GM12891 (cell line): ENCODE measurements at places on chromosomes 4 and X.

DNA sequence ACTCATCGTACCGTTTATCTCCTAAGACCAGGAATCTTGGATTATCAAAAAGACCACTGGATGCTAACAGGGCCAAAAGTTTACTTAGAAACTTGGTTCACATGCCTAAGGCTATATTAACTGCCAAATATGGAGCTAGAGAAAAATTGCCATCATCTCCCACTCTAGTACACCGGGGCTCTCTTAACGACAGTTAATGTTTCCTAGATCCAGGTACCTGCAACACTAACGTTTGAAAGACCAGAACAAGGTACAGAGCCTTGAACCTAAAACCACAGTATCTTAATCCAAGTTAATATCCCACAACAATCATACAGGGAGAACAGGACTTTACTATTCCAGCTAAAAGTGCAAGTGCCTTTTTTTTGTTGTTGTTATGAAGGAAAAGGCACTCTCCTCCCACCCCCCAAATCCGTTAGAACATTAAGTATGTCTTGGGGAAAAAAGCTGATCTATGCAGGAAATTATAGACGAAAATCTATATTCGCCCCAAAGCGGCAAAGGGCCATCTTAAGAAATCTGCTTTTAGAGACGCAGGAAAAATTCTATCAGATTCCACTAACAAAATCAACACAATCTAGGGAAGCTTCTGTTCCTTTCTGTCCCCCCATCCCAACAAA lies 1.3 kb downstream of the G3BP2 start:
- no peak for DNase-seq

DNA sequence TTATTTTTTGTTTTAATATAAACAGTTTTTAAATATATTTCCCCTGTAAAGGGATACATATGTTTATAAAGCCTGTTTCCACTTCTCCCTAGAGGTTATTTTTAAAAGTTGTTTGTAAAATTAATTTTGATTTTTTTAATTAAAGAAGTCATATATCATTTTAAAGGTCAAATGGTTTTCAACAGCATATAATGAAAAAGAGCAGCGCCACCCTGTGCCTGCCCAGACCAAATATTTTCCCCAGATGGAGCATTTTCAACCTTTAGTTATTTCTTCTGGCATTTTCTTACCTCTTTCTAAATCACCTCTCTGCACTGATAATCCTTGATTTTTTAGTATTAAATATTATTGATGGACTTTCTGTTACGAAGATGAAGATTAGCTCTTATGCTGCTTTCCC lies 21.0 kb downstream of the MSX1 start:
- DNase-seq = no peak

DNA sequence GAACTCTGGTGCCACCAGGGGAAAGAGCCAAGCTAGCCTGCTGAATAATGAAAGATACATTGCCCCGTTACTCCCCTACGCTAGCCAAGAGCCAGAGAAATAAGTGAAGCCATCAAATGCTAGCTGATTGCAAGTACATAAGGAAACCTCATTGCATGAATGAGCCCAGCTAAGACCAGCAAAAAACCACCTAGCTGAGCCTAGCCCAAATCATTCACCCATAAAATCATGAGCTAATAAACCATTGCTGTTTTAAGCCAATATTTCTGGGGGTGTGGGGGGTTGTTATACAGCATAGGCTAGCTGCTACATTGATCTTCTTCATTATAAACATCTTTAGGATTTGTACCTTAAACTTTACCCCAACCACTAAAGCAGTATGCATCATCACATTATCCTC lies 15.4 kb upstream of the EDNRA start:
- no peak for DNase-seq

GRCh38 chr4:124757126-124757525 lies 44.6 kb upstream of the ANKRD50 start:
- DNase-seq = no peak

- no peak for DNase-seq
These were observed 15.4 kb upstream of the CDKL5 start for GRCh38 chrX:18410038-18410437.

GRCh38 chrX:150372280-150372679 lies 9.2 kb downstream of the MAMLD1 start:
- no peak for DNase-seq

DNA sequence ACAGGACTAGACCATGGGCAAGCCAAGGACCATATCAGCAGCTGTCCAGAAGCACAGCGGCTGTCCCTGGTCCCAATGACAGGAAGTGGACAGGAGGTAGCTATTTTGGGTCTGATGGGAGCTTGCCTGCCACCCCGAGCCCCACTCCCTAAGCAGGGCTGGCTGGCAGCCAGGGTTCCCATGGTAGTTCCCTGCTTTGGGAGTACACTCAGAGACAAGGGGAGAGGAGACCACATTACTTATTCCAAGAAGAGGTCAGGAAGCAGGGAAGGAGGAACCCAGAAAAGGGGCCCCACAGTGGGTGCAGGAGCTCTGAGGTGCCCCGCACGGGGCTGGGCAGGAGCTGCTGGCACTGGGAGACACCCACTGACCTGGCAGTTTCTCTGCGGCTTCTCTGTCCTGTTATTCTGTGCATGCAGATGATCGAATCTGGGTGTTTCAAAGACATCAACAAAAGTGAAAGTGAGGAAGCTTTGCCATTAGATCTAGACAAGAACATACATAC lies 36.3 kb downstream of the HTT-AS start:
- no peak for DNase-seq

GRCh38 chr4:123042095-123042494 lies 119.7 kb upstream of the NUDT6 start:
- no peak for DNase-seq

DNA sequence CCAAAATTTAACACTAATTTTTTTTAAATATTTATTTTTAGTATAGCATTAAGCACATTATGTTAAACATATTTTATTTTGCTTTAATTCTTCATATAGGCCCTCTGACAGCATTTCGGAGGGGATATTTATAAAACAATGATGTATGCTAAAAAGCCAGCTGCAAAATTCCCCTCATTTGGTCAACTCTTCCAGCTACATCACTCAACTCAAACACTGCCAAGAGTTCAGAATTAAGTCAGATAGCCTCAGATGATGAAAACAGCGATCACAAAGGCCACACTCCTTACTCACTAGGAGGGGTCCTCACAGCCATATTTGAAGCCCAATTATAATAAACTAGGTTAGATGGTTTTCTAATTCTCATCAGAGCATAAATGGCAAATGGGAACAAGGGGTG lies 146.6 kb downstream of the ADAMTS3 start:
- no peak for DNase-seq

DNA sequence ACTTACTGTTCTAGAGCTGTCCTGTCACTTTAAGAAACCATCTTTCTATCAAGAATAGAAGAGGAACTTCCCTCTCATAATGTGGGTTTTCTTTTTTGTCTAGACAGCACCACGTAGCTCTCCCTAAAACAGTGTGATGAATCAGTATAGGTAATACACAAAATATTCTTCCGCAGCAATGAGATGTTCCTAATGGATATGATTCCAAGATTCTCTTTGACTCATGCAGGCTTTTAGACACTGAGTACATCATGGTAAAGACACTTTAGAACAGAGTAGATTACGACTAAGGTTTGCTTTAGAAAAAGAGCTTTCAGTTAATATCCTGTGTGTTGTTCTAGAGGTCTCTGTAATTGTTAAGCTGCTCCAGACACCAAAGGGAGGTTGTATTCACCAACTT lies 69.8 kb downstream of the PTTG2 start:
- DNase-seq = no peak

DNA sequence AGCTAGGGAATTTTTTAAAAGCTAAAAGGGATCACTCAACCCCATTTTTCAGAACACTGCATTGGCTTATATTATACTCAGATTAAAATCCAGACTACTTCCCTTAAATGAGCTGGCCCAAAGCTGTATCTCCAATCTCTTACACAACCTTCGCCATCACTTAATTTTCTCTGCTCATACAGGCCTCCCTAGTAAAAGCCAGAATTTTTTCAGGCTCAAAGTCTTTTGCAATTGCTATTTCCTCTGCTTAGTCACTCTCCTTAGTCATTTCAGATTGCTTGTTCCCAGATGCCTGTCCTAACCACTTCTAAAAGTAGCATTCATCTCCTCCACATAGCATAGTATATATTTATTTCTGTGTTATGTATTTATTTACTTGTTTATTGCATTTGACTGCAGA lies 1587.9 kb upstream of the ADGRL3 start:
- DNase-seq = no peak

- DNase-seq = no peak
These were observed 152.7 kb downstream of the GABRG1 start for GRCh38 chr4:45971108-45971507.

DNA sequence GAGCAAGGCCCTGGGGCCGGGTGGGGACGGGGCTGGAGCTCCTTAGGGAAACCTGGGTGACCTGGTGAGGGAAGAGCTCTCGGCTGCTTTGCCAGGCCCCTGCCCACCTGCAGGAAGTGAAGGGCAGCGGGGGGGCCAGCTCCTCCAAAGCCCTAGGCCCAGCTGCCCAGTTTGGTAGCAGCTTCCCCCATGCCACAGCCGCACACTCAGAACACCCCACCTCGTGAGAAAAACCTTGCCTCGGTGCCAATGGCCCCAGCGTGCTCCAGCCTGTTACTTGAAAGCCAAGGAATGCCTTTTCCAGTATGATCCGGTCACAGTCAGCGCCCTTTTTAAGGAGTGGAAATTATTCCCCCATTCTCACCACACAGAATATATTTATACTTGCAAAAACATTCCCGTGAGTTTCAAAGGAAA lies 38.3 kb downstream of the ACOX3 start:
- DNase-seq = no peak

DNA sequence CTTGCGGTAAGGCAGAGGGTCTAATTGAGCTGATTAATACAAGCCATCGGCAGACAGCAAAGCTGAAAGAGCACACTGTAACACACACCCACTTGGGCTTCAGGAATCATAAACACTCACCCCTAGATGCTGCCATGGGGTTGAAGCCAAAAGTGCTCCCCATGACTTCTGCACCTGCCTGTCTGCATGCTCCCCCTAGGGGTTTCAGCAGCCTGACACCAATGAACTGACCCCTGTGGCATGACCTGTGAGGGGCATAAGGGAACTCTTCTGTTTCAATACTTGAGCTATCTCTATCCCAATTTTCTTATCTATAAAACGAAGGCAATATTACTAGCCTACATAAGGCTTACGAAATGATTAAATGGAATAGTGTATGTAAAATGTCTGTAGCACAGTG lies 23.0 kb upstream of the IL13RA2 start:
- no peak for DNase-seq

GRCh38 chr4:72933029-72933428 lies 136.5 kb downstream of the COX18 start:
- no peak for DNase-seq

- peak; percentile 46 for DNase-seq
These were observed 46.5 kb downstream of the HADH start for GRCh38 chr4:108036213-108036612.

DNA sequence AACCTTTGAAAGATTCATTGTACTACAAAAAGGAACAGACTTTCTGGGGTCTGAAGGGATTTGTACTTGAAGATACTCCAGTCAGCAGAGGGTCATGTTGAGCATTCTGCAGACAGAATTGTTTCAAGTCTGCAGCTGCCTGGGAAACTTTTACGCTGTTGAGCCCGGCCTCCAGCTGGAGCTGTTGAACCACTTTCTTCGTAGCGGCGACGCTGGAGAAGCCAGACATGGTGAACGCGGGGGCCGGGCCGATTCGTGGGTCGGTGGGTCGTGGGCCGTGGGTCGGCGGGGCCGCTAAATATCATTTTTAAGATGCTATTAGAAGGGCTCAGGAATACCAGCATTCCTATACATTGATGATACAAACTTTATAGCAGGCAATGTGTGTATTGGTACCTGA lies 12.0 kb upstream of the RTL9 start:
- DNase-seq = no peak

DNA sequence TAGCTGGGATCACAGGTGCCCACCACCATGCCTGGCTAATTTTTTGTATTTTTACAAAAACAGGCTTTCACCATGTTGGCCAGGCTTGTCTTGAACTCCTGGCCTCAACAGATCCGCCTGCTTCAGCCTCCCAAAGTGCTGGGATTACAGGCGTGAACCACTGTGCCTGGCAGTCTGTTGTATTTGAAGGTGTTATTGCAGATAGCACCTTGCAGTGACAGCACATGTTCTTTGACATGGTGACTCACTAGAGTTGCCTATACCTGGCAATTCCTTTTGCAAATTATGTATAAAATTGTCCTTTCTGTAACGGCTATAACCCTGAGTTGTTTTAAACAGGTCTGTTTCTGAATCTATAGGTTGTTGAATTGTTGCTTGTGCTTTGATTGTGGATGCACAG lies 7.9 kb downstream of the OGT start:
- DNase-seq = no peak

DNA sequence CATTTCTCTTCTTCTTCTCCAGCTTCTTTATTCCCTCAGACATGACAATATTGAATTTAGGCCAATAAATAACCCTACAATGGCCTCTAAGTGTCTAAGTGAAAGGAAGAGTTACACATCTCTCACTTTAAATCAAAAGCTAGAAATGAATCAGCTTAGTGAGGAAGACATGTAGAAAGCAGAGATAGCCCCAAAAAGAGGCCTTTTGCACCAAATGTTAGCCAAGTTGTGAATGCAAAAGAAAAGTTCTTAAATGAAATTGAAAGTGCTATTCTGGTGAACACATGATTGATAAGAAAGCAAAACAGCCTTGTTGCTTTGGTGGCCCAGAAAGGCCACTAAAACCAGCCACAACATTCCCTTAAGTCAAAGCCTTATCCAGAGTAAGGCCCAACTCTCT lies 146.2 kb upstream of the HHIP start:
- DNase-seq = no peak

DNA sequence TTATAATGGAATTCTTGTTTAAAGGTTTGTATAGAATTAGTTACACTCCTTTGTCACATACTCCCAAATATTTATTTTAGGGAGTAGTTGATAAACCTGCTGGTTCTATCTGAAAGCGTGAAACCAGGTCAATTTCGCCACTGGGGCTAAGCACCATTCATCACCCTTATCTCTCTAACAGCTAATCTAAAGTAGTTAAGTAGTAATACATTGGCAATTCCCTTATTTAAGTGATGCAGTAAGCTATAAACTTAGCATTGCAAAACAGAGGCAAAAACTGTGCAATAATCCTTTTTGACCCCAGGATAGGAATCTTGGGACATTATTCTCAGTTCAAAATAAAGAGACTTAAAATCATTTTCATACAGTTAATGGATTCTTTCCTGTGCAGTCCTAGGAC lies 33.7 kb upstream of the PTPN13 start:
- DNase-seq = no peak

- DNase-seq = no peak
These were observed 126.9 kb upstream of the DCLK2 start for GRCh38 chr4:149951152-149951900.
